NCI-H226 (cell line): ENCODE measurements at places on chromosomes 11 and 22.

GRCh38 chr11:108959105-108959761 is 294.4 kb downstream of the DDX10 start:
- no peak for DNase-seq

DNA sequence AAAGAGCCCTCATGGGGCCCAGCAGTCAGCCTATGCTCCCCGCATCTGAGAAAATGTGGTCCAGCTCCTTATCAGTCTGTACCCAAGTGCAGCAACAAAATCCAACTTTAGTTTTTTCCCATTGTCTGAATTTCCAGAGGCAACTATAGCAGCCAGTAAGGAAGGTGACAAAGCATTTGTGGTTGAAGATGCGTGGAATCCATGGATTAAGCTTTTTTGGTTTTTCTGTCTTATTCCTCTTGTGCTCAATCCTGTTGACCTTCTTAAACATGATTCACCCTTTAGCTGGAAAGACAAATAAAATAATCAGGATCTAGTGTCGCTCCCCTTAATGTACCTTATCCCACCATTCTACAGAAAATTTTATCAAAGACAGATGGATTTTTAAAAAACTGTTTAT is 14.3 kb downstream of the GDPD4 start:
- DNase-seq, result no peak

DNA sequence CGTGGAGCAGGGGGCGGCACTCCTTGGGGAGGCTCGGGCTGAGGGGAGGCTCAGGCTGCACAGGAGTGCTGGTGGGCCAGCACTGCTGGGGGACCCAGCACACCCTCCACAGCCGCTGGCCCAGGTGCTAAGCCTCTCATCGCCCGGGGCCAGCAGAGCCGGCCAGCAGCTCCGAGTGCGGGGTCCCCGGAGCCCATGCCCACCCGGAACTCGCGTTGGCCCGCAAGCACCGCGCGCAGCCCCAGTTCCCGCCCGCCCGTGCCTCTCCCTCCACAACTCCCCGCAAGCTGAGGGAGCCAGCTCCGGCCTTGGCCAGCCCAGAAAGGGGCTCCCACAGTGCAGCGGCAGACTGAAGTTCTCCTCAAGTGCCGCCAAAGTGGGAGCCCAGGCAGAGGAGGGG is 2266.8 kb downstream of the LRRC4C start:
- no peak for DNase-seq

DNA sequence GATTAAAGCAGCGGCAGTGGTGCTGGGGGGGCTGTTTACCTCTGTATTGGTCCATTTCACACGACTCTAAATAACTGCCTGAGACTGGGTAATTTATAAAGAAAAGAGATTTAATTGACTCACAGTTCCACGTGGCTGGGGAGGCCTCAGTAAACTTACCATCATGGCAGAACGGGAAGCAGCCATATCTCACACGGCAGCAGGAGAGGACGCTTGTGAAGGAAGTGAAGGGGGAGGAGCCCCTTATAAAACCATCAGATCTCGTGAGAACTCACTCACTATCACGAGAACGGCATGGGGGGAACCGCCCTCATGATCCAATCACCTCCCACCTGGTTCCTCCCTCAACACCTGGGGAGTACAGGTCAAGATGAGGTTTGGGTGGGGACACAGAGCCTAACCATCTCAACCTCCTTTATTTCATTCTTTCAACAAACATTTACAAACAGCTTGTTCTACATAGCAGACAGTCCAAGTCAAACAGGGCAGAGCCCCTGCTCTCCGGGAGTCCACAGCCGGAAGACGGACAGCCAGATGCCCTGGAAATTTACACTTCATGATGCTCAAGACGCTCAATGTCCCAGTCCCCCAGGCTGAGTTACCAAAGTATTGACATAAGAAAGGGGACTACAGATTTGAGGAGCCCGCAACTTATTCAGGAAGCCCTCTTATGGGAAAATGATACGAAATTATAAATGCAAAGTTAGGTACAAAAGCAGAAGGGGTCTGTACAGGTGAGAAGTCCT is 26.3 kb upstream of the HMGXB4 start:
- no peak for DNase-seq

- DNase-seq, result no peak
These were observed 274.4 kb upstream of the SYN3 start for GRCh38 chr22:33332538-33332937.

DNA sequence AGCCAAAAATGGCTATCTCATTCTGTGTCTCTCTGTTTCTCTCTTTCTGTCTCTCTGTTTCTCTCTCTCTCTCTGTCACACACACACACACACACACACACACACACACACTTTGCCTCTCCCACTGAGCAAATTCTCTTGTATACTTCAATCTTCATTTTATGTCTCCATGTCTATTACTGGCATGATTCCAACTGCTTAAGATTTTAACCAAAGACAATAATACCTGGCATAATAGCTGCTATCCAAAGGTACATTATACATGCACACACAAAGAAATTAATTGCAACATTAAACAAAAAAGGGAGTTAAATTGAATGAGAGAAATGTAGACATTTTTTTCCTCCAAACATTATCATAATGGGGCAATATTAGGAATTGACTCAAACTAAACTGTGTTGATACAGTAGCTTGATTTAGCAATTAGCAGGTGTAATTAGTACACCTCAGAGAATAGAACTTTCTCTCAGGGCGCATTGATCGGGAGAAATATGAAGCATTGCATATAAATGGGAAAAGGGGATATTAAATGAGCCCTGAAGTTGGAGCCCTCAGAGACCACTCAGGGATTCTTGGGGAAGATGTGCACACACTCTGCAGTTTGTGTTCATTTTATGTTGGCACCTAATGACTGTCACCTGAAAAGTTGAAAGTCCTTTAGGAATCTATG is 17.4 kb upstream of the SLC1A2 start:
- no peak for DNase-seq

GRCh38 chr22:32707971-32708370 is 93.5 kb upstream of the TIMP3 start:
- no peak for DNase-seq

- DNase-seq, result no peak
These were observed 8.5 kb downstream of the ST14 start for GRCh38 chr11:130168105-130168504.

GRCh38 chr22:46473021-46473779 is 64.2 kb downstream of the CELSR1 start:
- DNase-seq, result no peak

GRCh38 chr22:50082197-50082715 is 3.0 kb downstream of the MLC1 start:
- DNase-seq, result no peak

DNA sequence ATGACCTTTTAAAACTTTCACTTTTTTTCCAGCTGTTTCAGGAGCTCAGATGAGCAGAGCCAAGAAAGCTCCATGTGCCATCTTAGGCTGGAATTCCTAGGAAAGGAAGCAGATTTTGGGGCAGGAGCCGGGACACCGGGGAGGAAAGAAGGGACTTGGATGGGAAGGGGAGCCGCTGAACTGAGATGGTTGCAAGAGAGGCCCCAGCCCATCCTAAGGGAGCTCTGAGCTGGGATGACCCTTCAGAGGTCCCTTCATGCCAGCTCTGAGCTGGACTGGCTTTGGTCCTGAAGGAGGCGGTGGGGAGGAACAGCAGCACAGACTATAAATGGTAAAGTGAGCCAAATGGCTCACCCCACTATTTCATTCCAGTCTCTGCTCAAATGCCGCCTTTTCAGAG is 55.2 kb upstream of the SLC22A12 start:
- no peak for DNase-seq

DNA sequence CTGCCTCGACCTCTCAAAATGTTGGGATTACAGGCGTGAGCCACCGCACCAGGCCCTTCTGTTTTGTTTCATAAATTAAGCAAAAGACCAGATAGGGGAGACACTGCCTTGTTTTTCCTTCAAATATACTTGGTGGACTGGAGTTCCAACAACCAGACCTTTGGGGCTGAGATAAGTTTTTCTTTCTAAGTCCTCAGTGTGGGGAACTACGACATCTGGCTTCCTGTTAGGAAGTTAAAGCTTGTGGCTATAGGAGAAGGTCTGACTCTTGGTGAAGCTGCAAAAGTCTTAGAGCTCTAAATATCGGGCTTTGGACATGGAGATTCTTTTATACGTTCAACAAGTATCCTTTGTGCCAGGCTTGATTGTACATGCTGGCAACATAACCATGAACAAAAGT is 64.1 kb upstream of the EED start:
- no peak for DNase-seq

DNA sequence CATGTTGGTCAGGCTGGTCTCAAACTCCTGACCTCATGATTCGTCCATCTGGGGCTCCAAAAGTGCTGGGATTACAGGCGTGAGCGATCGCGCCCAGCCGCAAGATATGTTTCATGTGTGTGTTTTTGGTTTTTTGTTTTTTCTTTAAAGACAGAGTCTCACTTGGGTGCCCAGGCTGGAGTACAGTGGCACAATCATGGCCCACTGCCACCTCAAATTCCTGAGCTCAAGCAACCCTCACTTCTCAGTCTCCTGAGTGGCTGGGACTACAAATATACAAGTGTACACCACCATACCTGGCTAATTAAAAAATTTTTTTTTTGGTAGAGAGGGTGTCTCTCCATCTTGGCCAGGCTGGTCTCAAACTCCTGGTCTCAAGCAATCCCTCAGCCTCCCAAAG is 8.4 kb downstream of the TIGD3 start:
- DNase-seq, result no peak

DNA sequence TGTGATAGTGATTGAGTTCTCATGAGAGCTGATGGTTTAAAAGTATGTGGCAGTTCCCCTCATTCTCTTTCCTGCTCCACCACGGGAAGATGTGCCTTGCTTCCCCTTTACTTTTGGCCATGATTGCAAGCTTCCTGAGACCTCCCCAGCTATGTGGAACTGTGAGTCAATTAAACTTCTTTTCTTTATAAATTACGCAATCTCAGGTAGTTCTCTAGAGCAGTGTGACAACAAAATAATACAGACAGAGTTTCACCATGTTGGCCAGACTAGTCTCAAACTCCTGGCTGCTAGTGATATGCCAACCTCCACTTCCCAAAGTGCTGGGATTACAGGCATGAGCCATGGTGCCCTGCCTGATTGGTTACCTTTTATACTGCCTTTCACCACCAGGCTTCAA is 755.2 kb downstream of the METTL15 start:
- no peak for DNase-seq

- no peak for DNase-seq
These were observed 32.8 kb upstream of the WNT7B start for GRCh38 chr22:46009730-46010129.

DNA sequence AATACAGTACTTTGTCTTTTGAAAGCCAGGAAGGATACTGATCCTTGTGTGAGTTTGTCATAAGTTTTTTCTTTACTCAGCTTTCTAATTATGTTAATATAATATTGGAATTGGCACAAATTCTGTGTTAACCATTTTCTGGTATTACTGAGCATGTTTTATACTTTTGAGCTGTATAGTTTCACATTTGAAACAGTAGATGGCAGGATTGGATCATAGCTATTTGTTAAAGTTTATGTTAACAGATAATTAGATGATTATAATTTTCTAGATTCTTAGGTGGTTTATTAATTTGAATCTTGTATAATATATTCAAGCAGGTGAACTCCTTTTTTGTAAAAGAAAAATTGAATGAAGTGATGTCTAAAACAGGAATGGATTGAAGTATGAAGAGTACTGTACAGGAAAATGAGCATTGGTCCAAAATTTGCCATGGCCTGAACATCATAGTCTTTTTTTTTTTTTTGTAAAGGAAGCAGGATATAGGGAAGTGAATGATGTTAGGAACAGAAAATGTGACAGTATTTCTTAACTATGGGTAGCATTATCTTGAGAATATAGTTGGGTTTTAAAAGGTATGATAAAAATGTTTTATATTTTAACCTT is 102.0 kb downstream of the CYP2R1 start:
- DNase-seq, result no peak
